Glomerular endothelial cell (primary cell): ENCODE measurements at places on chromosomes 4 and X. TPM values are rescaled to one million over a fixed set of nuclear protein-coding genes. Genes with fewer than 3 reads are reported as not detected.

DNA sequence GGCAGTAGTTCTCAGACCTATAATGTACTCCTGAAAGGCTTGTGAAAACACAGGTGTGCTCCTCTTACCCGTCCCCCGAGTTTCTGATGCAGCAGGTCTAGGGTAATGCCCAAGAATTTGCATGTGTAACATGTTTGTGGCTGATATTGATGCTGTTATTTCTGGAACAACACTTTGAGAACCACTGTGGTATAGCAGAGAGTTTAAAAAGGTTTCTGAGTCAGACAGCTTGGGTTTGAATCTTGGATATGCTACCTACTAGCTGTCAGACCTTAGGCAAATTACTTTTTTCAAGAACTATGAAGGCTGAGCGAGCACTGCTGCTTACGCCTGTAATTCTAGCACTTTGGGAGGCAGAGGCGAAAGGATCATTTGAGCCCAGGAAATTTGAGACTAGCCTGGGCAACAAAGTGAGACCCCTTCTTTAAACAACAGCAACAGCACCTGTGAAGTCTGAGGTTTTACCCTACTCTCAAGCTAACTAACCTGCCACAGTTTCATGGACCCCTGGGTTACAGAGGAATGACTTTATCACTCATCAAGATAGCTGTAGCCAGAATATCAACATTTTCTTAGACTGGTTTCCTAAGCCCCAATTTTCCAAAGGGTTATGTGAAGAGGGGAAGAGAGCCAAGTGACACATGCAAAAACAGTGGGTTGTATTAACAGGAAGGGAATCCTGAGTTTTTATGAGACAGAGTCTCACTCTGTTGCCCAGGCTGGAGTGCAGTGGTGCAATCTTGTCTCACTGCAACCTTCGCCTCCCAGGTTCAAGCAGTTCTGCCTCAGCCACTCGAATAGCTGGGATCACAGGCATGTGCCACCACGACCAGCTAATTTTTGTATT is 5.1 kb downstream of the AFF1 start:
- no peak for DNase-seq

DNA sequence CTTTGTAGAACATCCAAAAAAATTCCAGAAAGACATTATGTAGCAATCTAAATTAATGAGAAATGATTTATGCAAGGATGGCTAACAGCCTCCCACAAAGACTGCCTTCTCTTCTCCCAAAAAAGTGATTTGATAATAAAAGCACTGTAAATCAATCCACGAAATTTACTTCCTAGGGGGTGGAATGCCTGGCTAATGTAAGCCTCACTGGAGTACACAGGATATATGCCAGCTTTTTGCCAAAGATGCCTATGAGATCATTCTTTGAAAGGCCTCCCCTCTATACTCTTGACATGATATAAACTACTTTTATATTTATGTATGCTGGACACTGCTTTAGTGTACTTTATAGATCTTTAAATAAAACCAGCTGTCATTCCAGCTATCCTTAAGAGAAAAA is 211.1 kb downstream of the ADAMTS3 start:
- DNase-seq: no peak

DNA sequence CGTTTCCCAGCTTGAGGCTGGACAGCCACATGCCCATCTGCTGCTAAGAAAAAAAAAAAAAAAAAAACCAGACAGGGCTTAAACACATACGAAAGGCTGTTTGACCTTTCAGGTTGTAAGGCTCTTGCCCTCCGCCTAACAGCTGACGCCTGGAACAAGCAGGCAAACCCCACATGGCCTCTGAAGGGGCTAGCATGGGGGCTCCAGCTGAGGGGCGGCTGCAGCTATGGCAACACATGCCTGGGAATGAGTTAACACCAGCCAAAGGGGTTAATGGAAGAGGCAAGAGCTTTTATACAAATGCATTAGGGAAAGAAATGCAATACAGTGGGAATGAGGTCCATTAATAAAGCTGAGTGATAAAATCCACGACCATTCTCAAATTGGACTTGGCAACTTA is 183.6 kb downstream of the ENOX2 start:
- DNase-seq: no peak

GRCh38 chrX:107025545-107025944 is 25.5 kb upstream of the MORC4 start:
- no peak for DNase-seq

DNA sequence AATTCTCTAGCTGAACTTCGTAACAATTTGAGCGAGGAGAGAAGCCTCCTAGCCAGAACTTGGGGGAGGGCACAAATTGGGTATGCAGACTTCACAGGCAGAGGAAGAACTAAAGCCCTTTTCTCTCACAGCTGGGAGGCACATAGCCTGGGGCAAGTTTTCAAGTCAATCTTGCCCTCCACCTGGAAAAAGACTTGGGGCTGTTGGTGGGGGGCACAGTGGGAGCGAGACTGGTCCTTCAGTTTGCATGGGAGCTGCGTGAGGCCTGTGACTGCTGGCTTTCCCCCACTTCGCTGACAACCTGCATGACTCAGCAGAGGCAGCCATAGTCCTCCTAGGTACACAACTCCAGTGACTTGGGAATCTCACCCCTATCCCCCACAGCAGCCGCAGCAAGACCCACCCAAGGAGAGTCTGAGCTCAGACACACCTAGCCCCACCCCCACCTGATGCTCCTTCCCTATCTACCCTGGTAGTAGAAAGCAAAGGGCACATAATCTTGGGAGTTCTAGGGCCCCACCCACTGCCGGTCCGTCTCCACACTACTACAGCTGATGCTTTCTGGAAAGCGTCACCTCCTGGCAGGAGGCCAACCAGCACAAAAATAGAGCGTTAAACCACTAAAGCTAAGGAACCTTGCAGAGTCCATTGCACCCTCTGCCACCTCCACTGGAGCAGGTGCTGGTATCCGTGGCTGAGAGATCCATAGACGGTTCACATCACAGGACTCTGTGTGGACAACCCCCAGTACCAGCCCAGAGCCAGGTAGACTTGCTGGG is 160.8 kb downstream of the CBLL2 start:
- DNase-seq: no peak

DNA sequence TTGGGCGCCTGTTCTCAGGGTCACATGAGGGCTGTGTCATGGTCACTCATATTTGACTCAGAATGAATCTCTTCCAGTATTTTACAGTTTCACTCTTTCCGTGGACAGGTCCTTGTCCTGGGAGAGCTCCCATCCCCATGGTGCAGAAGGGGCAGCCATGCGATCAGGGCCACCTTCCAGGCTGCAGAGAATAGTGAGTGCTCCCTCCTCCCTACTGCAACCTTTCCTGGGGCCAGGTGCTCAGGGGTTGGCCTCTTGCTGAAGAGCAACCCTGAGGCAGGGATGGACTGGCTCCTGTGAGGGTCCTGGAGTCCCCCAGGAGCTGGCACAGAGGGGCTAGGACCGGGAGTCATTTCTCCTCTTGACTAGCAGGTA is 108.4 kb downstream of the ABLIM2 start:
- no peak for DNase-seq

GRCh38 chrX:38465686-38466085 is 95.7 kb upstream of the TSPAN7 start:
- DNase-seq: no peak

GRCh38 chrX:129925305-129926092 is 19.5 kb downstream of the UTP14A start:
- DNase-seq: no peak

DNA sequence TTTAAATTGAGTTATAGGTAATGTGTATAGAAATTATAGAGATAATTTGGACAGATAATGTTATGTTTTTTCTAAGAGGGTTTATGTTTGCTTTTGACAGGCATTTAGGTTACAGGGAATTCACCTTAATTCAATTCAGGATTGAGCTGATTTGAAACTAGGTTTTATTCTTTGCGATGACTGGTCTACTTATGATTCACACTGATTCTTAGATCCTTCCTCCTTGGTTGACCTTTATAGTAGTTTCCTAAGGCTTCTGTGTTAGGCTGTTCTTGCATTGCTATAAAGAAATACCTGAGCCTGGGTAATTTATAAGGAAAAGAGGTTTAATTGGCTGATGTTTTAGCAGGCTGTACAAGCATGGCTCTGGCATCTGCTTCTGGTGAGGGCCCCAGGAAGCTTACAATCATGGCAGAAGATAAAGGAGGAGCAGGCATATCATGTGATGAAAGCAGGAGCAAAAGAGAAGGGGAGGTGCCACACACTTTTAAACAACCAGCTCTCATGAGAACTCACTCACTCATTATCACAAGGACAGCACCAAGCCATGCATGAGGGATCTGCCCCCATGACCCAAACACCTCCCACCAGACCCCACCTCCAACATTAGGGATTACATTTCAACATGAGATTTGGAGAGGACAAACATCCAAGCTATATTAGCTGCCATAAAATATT is 155.0 kb upstream of the SFRP2 start:
- DNase-seq: no peak

DNA sequence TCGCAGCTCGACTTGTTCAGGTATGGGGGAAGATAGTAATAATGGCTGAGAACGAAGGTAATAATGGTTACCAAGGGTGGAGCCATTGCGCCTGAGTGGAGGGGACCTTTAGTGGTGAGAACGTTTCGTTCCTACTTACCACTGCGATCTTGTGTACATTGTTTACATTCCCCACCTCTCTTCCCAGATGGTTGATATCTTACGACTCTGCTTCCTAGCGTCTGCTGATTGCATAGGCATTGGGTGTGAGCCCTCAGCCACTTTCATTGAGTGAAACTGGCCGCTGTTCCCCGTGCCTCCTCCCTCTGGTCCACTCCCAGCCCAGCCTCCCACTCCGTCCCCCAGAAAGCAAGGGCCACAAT is 850 bp downstream of the IGBP1 start:
- no peak for DNase-seq

- no peak for DNase-seq
Measured at GRCh38 chrX:97234471-97235081, 350.9 kb downstream of the RPA4 start.

GRCh38 chr4:165379678-165380064 is 863 bp downstream of the CPE start:
- no peak for DNase-seq

GRCh38 chr4:3044870-3045819 is 29.2 kb downstream of the HTT-AS start:
- DNase-seq: no peak

DNA sequence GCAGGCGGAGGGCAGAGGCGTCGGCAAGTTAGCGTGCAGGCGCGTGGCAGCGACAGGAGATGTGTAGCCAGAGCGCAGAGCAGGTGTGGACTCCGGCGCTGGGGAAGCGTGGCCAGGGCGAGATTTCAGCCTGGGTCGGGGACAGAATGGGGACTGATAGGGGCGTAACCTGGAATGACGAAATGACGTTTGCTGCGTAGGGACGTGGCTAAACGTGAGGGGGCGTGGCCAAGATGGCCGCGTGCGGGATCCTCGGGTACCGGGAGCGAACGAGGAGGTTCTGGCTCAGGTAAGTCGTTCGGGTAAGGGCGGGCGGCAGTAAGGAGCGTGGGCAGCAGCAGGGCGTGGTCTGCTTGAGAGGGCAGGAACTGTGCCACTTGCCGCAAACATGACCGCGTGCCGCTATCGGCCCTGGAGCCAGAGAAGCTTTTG is 10.9 kb upstream of the CLTRN start:
- no peak for DNase-seq

DNA sequence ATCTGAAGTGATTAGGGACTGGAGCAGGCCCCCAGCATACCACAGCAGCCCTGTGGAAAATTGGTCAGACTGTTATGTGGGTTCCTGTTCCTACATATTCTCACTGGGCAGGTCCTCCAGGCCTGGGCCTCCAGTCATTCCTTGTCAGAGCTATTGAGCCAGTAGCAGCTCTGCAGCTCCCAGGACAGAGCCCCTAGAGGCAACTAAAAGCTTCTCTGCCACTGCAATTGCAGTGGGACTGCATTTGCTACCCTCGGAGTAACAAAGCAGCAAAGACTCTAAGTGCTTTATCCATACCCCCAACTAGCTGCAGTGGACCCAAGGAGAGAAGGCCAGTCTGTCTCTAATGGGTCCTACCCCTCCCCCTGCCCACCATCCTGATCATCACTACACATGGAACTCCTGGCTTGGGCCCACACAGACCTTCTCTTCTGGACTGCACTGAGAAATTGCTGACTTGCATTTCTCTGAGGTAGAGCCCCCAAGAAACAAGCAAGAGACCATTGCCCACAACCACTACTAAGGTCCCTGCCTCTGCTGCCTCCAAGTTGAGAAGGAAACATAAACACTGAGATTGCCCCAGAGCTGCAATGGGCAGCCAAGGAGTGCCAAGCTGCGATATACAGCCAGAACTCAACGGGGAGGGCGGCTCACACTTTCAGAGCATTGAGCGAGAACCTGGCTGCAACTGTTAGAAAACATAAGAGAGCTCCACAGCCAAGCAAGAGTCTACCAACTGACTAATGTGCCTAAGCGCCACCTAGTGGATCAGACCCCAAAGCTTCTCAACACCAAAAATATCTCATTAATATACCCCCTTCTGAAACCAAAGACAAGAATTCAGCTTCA is 738.7 kb upstream of the NDST4 start:
- no peak for DNase-seq

GRCh38 chr4:183872531-183872930 is 32.6 kb upstream of the STOX2 start:
- DNase-seq: no peak

- DNase-seq: no peak
Measured at GRCh38 chr4:145618210-145618931, 814 bp upstream of the MMAA start.

DNA sequence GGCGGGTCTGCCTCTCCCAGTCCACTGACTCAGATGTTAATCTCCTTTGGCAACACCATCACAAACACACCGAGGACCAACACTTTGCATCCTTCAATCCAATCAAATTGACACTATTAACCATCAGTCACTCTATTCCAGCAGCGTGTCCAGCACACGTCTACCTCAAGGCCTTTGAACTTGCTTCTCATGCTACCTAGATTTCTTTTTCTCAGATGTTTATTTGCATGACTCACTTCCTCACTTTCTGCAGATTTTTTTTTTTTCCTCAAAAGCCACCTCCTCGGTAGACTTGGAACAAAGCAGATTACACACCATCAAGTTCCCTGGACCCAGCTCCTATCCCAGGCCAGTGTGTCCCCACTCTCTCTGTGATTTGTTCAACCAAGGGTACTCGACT is 49.5 kb downstream of the SUPT20HL2 start:
- no peak for DNase-seq

GRCh38 chr4:183989461-183989860 is 84.4 kb downstream of the STOX2 start:
- no peak for DNase-seq

GRCh38 chrX:81261576-81261975 is 59.7 kb downstream of the SH3BGRL start:
- no peak for DNase-seq

The HMGB3 gene
- total RNA-seq: 15.3 and 18.3 TPM in 2 replicates

The LSM6 gene
- total RNA-seq: 20.6 and 36.2 TPM in 2 replicates

The BEX5 gene
- total RNA-seq: 0.47 TPM in 1 of 2 replicates, not detected in the other

The MAGEA4 gene
- not detected in 2 replicates for total RNA-seq

The GPC3 gene
- total RNA-seq: not detected in 2 replicates

The STATH gene
- not detected in 2 replicates for total RNA-seq

The DCLK2 gene
- total RNA-seq: 4.4 and 10.0 TPM in 2 replicates

The IQCM gene
- not detected in 2 replicates for total RNA-seq

The PPBP gene
- 0.70 TPM in 1 of 2 replicates, not detected in the other for total RNA-seq

The MAGEB10 gene
- total RNA-seq: not detected in 2 replicates

The SLC10A6 gene
- not detected in 2 replicates for total RNA-seq

The IL13RA2 gene
- total RNA-seq: 0.12 TPM in 1 of 2 replicates, not detected in the other

The GSX2 gene
- total RNA-seq: not detected in 2 replicates

The RPS3A gene
- 1,405 and 2,530 TPM in 2 replicates for total RNA-seq

The RBM46 gene
- not detected in 2 replicates for total RNA-seq
